ENCODE measurements at places on chromosomes 7 and 10. TPM values are rescaled to one million over a fixed set of nuclear protein-coding genes. Genes with fewer than 3 reads are reported as not detected.

- no peaks in the 10 kb centered on the region for H3K4me1 ChIP-seq
- H3K27ac ChIP-seq = no peak overlapping the region
- no peak overlapping the region for H3K4me3 ChIP-seq
- no peak for DNase-seq
- no peaks in the 10 kb centered on the region for H3K36me3 ChIP-seq
These were observed 18.0 kb downstream of the MACC1 start for GRCh38 chr7:20199015-20199737.

DNA sequence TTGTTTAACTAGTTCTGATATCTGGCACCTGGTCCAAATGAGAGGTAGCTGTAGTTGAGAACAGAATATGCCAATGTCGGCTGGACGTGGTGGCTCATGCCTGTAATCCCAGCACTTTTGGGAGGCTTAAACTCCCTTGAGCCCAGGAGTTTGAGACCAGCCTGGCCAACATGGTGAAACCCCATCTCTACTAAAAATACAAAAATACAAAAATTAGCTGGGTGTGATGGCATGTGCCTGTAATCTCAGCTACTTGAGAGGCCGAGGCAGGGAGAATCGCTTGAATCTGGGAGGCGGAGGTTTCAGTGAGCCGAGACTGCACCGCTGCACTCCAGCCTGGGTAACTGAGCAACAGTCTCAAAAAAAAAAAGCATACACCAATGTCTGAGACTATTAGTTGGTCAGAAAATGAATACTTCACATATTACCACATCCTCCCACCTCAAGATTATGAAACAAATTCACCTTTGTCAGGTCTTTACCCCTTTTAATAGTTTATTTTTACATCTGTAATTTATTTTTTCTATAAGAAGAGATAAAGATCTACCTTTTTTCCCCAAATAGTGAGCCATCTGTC is 38.8 kb downstream of the EPC1 start:
- no peaks in the 10 kb centered on the region for H3K27me3 ChIP-seq
- H3K36me3 ChIP-seq = peaks cover 5% of the 10 kb centered on the region
- no peak for DNase-seq
- H3K27ac ChIP-seq = no peak overlapping the region

DNA sequence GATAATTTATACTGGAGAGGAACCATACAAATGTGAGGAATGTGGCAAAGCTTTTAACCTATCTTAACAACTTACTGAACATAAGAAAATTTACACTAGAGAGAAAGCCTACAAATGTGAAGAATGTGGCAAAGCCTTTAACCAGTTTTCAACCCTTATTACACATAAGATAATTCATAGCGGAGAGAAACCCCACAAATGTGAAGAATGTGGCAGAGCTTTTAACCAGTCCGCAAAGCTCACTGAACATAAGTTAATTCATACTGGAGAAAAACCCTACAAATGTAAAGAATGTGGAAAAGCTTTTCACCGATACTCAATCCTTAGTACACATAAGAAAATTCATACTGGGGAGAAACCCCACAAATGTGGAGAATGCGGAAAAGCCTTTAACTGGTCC is 37.9 kb downstream of the ZNF138 start:
- H3K4me3 ChIP-seq = no peak overlapping the region
- H3K27ac ChIP-seq = no peak overlapping the region
- no peaks in the 10 kb centered on the region for H3K27me3 ChIP-seq
- DNase-seq = no peak
- no peaks in the 10 kb centered on the region for H3K36me3 ChIP-seq

DNA sequence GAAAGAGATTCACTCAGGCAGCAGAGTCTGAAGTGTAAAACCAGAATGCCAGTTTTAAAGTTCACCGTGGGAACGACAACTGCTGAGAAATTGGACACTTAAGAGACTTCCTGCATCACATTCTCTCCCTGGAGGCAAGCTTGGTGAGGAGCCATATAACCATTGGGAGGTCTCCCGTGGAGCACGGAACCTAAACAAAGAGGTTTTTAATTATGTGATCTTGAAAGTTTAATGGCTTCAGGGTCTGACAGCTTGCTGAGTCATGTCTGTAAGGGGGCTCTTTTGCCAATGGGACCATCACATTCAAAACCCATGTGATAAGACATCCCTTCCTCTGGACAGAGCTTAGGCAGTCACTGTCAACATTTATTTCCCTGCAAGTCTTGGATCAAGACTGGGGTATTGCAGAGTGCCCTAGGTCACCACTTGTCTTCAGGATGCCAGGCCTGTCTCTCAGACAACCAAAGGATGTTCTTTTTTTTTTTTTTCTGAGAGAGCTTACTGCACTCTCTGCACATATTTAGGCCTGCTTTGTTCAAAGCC is 674.4 kb downstream of the TYW1 start:
- H3K27ac ChIP-seq = no peak overlapping the region
- DNase-seq = no peak
- H3K4me3 ChIP-seq = no peak overlapping the region
- no peaks in the 10 kb centered on the region for H3K36me3 ChIP-seq
- H3K27me3 ChIP-seq = no peaks in the 10 kb centered on the region

GRCh38 chr7:96241855-96242254 is 80.0 kb downstream of the SLC25A13 start:
- no peaks in the 10 kb centered on the region for H3K4me1 ChIP-seq
- no peaks in the 10 kb centered on the region for H3K27me3 ChIP-seq
- no peak overlapping the region for H3K27ac ChIP-seq

DNA sequence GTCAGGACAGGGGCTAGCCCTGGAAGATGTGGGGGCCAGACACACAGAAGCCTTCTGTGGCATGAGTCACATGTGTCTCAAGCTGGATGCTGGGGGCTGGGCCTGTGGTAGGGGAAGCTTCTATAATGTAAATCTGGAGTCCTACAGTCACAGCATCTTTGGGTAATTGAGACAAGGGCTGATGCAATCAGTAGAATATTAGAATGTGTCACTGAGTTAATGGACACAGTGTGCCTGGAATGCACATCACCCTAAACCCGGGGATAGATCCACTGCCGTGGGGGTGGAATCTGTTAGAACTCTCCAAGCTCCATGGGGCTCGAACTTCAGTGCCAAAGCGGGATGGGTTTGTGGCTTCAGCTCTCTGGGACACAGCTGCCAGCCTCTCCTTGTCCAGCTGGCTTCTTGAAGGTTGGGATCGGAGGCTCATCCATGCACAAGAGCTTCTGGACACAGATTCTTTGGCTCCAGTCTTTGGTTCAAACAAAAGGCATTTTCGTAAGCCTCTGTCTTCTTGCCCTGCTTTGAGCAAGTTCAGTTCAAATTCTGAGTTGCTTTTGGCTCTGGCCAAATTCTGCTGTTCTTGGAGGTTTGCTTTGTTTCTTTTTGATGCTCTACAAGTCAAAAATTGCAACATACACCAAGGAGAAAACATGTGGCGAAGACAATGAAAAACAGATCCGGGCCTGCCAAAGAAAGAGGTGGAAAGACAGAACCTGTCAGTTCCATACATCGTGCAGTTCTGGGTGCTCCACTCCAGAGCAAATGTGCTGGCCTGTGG is 194.8 kb upstream of the ZNF32 start:
- DNase-seq = peak; percentile 59
- H3K27ac ChIP-seq = peak overlapping the region; percentile 59
- no peaks in the 10 kb centered on the region for H3K4me1 ChIP-seq
- H3K27me3 ChIP-seq = no peaks in the 10 kb centered on the region

DNA sequence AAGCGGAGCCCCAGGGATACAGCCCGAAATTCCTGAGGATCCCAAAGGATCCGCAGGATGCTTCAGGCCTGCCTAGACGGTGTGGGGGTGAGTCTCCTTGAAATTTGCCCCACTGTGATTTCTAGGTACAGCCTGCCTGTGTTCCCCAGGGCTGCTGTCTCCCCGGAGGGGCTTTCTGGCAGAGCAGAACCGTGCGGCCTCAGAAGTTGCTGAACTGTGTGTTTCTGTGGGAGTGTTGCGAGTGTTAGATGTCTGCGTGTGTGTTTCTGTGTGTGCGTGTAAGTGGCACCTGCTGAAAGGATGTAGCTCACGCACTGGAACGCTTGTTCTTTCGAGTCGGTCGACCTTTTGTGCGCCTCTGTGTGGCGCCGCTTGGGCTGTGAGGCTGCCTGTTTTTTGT is 27.8 kb upstream of the ZNF273 start:
- H3K4me1 ChIP-seq = no peaks in the 10 kb centered on the region
- no peak for DNase-seq
- no peak overlapping the region for H3K27ac ChIP-seq
- no peaks in the 10 kb centered on the region for H3K36me3 ChIP-seq

MET gene
- total RNA-seq = 25.8 TPM

PTF1A gene
- not detected for total RNA-seq

Data from breast epithelium (tissue), 4 donors.